ENCODE measurements at places on chromosomes 5 and 9.

DNA sequence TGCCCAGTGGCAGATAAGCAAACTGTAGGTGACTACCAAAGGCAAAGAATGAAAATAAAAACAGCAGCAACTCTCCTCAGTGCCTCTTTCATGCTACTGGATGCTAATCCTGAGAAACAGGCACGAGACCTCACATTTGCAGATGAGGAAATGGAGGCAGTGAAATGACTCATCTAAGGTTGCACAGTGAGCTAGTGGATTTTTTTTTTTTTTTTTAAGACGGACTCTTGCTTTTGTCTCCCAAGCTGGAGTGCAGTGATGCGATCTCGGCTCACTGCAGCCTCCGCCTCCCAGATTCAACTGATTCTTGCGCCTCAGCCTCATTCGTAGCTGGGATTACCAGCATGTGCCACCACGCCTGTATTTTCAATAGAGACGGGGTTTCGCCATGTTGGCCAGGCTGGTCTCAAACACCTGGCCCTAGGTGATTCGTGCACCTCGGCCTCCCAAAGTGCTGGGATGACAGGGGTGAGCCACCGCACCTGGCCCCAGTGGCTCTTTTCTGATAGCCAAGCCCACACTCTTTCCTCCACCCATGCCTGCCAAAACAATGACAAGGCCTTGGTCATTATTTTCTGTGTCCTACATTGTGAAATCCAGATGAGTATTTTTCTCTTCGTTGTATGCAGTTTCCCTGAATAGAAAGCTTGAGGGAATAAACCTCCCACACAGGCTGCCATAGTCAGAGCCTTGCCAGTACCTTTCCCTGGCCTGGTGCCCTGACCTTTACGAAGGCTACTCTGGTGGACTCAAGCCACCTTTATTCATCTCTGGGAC lies 19.2 kb downstream of the DOCK2 start:
- H3K4me1 ChIP-seq, result no peaks in the 10 kb centered on the region
- H3K27ac ChIP-seq, result no peak overlapping the region

- no peaks in the 10 kb centered on the region for H3K4me1 ChIP-seq
- H3K27ac ChIP-seq, result no peak overlapping the region
- DNase-seq, result no peak
- H3K36me3 ChIP-seq, result no peaks in the 10 kb centered on the region
- H3K27me3 ChIP-seq, result no peaks in the 10 kb centered on the region
Observed at GRCh38 chr5:82512025-82512424, 233.9 kb upstream of the RPS23 start.

GRCh38 chr9:69458176-69458575 lies 133.2 kb downstream of the ENTREP1 start:
- H3K36me3 ChIP-seq, result no peaks in the 10 kb centered on the region
- no peak overlapping the region for H3K27ac ChIP-seq
- no peaks in the 10 kb centered on the region for H3K4me1 ChIP-seq
- no peak for DNase-seq

DNA sequence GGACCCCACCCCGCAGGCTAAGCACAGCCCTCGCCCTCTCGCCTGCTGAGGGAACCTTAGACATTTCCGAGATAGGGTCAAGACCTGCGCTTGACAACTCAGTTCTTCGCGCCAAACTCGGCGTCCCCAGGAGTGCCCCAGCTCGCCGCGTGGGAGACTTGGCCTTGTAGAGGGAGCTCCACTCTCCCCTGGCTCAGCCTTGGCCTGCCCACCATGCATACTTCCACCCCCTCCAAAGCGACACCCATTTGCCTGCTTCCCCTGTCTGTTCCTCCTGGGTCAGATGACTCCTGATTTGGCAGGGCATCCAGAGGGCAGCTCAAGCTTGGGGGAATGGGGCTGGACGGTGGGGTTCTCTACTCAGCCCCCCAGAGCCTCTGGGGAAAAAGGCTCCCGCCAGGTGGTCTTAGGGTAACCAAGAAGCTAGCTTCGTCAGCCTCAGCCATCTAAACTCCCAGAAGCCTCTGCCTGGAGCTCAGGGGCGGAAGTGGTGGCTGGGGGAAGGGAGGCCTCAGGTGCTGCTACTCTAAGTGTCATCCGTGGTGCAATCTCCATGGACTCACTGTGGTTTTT lies 560 bp downstream of the DOCK2 start:
- H3K27ac ChIP-seq, result no peak overlapping the region
- H3K4me3 ChIP-seq, result no peak overlapping the region
- no peaks in the 10 kb centered on the region for H3K36me3 ChIP-seq

- no peaks in the 10 kb centered on the region for H3K36me3 ChIP-seq
- no peaks in the 10 kb centered on the region for H3K27me3 ChIP-seq
- no peaks in the 10 kb centered on the region for H3K4me1 ChIP-seq
- H3K27ac ChIP-seq, result no peak overlapping the region
Observed at GRCh38 chr5:172603251-172603806, 37.7 kb upstream of the NEURL1B start.

GRCh38 chr5:91182763-91183162 lies 200.4 kb downstream of the ARRDC3 start:
- no peak overlapping the region for H3K4me3 ChIP-seq
- peaks cover 9% of the 10 kb centered on the region for H3K4me1 ChIP-seq
- DNase-seq, result no peak
- no peak overlapping the region for H3K27ac ChIP-seq
- H3K27me3 ChIP-seq, result no peaks in the 10 kb centered on the region
- no peaks in the 10 kb centered on the region for H3K36me3 ChIP-seq

GRCh38 chr5:168469816-168470215 lies 16.5 kb upstream of the RARS1 start:
- H3K4me1 ChIP-seq, result no peaks in the 10 kb centered on the region
- no peak overlapping the region for H3K4me3 ChIP-seq
- no peaks in the 10 kb centered on the region for H3K27me3 ChIP-seq
- no peak for DNase-seq
- no peak overlapping the region for H3K27ac ChIP-seq

GRCh38 chr5:141846031-141846430 lies 32.2 kb downstream of the PCDH1 start:
- H3K27me3 ChIP-seq, result no peaks in the 10 kb centered on the region
- peaks cover 34% of the 10 kb centered on the region for H3K4me1 ChIP-seq
- no peak overlapping the region for H3K27ac ChIP-seq
- DNase-seq, result no peak
- no peaks in the 10 kb centered on the region for H3K36me3 ChIP-seq

DNA sequence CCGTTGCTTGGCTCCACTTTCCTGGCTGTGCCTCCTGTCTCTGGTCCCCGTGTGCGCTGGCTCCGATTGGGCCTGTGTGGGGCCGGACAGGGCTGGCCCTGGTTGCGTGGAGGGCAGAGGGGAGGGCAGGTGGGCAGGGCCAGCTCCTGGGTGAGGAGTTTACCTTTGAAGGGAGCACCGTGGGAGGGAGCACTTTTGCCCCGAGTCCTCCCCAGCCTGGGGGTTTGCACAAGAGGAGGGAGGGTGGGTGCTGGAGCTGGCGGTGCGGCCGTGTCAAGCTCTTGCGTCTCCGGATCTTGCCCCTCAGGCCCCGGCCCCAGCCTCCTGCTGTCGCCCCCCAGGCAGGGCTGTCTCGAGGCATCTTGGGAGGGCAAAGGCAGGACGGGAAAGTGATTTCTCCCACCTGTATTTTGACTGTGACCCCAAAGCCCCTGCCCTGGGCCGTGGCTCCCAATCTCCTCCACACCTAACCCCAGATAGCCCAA lies 48.3 kb upstream of the EXOC3 start:
- no peaks in the 10 kb centered on the region for H3K4me1 ChIP-seq
- no peaks in the 10 kb centered on the region for H3K27me3 ChIP-seq
- H3K27ac ChIP-seq, result no peak overlapping the region
- H3K4me3 ChIP-seq, result no peak overlapping the region
- no peak for DNase-seq
- no peaks in the 10 kb centered on the region for H3K36me3 ChIP-seq

DNA sequence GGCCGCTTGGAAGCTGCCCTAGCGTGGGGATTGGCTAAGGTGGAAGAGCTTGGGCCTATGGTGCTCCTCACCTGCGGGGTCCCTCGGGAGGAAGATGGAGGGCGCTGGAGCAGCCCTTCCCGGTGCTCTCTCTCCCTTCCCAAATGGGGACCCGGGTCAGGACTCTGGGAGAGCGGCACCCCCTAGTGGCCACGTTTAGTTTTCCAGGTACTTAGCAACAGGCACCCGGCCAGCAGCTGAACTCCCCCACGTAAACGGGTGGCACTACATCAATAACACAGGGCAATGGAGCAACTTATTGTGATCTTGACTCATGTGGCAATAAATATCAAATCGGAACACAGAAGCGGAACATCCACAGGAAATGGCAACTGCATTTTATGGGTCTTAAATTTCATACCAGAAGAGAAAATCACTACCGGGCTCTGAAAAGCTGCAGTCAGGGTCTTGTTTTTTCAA lies 316.6 kb downstream of the AGTPBP1 start:
- no peak overlapping the region for H3K4me3 ChIP-seq
- no peak overlapping the region for H3K27ac ChIP-seq
- no peaks in the 10 kb centered on the region for H3K27me3 ChIP-seq
- no peaks in the 10 kb centered on the region for H3K4me1 ChIP-seq
- DNase-seq, result peak; percentile 52

DNA sequence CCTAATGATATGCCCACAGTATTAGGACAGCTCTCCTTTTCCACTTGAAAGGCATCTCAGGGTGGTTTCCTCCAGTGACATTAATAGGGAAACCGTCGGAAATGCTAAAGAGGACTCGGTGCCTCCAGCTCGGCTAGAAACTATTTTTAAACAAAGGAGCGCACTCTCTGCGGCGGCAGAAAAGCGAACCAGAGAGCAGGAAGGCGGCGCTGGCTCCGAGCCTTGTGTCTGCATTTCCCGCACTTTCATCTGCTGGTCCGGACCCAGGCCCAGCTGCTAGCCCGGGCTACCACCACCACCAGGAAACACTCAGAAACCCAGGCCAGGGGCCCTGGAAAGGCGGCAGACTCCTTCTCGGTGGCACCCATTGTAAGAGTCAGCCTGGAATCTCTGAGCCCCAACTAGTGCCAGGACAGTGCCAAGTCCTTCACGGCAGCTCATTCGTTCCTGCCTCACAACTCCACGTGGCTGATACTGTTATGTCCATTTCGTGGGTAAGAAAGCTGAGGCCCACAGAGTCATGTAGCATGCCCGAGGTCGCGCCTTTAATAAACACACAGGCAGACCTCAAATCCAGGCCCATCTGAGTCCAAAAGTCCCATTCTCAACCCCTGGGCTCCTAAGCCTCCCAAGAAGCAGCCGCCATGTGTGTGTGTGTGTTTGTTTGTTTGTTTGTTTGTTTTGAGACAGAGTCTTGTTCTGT lies 73.9 kb downstream of the VAV2 start:
- H3K36me3 ChIP-seq, result no peaks in the 10 kb centered on the region
- H3K27ac ChIP-seq, result peak overlapping the region; percentile 27
- no peak for DNase-seq
- no peaks in the 10 kb centered on the region for H3K27me3 ChIP-seq
- H3K4me1 ChIP-seq, result no peaks in the 10 kb centered on the region

DNA sequence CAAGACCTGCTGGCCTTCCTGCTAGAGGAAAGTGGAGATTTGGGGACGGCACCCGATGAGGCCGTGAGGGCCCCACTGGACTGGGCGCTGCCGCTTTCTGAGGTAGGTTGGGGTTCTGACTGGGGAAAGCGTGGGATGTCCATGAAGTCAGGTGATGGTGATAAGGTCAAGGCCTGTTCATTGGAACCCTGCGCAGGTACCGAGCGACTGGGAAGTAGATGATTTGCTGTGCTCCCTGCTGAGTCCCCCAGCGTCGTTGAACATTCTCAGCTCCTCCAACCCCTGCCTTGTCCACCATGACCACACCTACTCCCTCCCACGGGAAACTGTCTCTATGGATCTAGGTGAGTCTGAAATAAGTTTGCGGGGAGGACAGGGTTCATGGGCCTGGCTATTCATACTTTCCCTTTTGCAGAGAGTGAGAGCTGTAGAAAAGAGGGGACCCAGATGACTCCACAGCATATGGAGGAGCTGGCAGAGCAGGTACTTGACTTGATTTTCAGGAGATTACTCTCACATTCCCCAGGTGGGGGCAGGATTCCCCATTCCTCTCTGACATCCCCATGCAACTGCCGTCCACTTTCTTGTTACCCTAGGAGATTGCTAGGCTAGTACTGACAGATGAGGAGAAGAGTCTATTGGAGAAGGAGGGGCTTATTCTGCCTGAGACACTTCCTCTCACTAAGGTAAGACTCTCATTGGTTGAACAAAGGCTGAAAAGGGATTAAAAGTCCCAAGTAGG lies 505 bp downstream of the CREB3 start:
- peaks cover 34% of the 10 kb centered on the region for H3K4me1 ChIP-seq
- peaks cover 1% of the 10 kb centered on the region for H3K36me3 ChIP-seq
- no peak overlapping the region for H3K27ac ChIP-seq
- H3K27me3 ChIP-seq, result no peaks in the 10 kb centered on the region
- peak; percentile 75 for DNase-seq
- H3K4me3 ChIP-seq, result peak overlapping the region; percentile 83

- no peak for DNase-seq
- H3K36me3 ChIP-seq, result peaks cover 3% of the 10 kb centered on the region
- H3K4me3 ChIP-seq, result no peak overlapping the region
- H3K27me3 ChIP-seq, result no peaks in the 10 kb centered on the region
Observed at GRCh38 chr5:169595172-169595820, 11.7 kb downstream of the SPDL1 start.

DNA sequence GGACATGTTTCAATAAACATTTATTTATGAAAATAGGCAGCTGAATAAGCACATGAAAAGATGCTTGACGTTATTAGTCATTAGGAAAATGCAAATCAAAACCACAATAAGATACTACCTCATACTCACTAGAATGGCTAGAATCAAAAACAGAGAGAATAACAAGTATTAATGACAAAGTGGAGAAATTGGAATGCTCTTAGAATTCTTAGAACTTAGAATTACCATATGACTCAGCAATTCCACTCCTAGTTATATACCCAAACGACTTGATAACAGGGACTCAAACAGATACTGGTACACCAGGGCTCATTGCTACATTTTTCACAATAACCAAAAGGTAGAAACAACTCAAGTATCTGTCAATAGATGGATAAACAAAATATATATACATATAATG lies 15.1 kb upstream of the TRIM36 start:
- H3K4me1 ChIP-seq, result peaks cover 1% of the 10 kb centered on the region
- H3K27me3 ChIP-seq, result peaks cover 6% of the 10 kb centered on the region
- no peak overlapping the region for H3K4me3 ChIP-seq
- DNase-seq, result no peak
- no peak overlapping the region for H3K27ac ChIP-seq
- no peaks in the 10 kb centered on the region for H3K36me3 ChIP-seq

DNA sequence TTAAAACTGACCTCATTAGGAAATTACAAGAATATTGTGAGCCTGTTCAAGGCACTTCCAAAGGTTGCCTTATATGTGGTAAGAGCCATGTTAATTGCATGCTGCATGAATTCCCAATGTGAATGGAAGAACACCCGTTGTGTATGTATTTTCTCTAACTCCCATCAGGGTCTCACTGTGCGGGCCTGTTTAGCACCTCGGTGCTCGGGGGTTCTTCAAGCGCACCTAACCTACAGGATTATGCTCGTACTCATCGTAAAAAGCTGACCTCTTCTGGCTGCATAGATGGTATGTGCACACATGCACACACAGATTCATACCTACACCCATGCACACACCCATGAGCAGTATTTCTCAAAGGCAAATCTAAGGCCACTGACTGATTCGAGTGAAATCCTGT lies 66.1 kb downstream of the PPIP5K2 start:
- no peaks in the 10 kb centered on the region for H3K36me3 ChIP-seq
- H3K4me1 ChIP-seq, result no peaks in the 10 kb centered on the region
- H3K27ac ChIP-seq, result no peak overlapping the region
- no peak overlapping the region for H3K4me3 ChIP-seq
- no peak for DNase-seq

All from Caco-2 (cell line).